ENCODE measurements at places on chromosomes 5 and 9.

GRCh38 chr9:113624721-113625120 is 161.2 kb downstream of the RGS3 start:
- no peak for DNase-seq

DNA sequence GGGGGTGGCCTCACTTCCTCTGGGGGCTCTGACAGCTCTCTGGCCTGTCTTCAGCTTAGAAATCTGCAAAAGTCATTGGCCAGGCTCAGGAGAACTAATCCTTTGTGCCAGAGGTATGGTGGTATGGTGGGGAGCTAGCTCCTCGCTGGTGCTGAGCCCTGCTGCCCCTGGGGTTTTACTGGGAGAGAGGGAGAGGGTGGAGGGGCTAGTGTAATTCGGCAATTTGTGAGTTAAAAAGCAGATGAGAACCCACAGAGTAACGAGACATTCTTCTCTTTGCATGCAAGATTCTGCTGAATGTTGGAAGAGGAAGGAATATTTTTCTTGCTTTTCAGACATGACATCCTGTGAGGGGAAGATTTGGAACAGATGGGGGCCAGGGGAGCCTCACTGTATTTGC is 65.5 kb upstream of the SPRY4 start:
- DNase-seq, result peak; percentile 48

DNA sequence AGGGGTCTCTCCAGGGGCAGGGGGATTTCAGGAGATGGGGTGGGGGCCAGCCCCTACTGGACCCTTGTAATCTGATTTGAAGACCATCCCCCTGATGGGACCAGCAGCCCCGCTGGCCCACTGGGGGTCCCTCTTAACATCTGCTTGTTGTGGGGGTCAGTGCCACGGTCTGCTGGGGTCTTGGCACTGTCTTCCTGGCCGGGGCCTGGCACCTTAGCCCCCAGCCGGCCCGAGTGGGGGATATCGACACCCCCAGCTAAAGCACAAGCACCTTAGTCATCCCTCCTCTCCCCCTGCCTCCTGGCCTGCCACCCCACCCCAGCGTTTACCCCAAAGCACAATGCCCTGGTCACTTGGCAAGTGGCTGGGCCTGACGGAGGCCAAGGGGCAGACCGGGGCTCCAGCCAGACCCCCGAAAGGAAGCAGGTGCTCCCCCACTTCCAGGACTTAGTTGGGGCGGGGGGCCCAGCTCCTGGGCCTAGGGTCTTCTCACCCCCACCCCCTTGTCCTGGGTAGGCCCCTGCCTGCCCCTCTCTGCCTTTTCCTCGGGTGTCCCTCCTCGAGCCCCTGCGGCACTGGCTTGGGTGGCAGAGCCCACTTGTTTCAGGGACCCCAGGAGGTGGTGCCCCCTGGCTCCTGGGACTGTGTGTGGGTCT is 1.4 kb upstream of the NFX1 start:
- no peak for DNase-seq

DNA sequence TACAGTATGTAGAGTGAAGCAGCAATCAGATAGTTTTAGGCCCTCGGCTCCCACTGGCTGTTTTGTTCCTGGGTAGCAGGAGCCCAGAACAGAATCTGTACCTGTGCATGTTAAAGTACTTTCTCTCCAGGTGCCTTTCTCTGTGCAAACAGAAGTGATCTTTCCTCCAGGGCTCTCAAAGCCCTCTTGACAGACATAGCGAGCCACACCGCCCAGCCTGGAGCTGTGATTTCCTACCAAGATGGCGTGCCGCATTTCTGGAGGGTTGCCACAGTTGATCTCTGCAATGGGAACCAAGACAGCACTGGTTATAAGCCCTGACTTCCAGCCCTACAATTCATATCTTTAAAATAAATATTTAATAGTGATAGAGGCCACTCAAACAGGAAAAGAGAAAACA is 50.9 kb downstream of the SUSD1 start:
- no peak for DNase-seq

DNA sequence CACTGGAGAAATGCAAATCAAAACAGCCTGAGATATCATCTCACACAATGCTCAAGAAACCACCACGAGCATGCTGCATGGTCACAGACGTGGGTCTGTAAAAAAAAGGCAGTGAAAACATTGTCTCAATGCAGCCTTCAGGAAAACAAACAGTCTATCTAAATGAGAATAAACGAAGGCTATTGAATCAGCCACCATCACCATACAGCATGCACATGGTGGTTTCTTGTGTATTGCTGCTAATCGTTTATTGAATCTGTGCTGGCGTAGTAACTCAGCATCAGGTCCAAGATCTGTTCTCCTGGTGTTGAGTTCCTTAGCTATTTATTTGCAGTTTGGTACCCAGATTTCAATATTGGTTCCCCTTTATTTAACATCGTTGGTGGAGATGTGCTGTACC is 1115.0 kb downstream of the CDH18 start:
- DNase-seq, result no peak

DNA sequence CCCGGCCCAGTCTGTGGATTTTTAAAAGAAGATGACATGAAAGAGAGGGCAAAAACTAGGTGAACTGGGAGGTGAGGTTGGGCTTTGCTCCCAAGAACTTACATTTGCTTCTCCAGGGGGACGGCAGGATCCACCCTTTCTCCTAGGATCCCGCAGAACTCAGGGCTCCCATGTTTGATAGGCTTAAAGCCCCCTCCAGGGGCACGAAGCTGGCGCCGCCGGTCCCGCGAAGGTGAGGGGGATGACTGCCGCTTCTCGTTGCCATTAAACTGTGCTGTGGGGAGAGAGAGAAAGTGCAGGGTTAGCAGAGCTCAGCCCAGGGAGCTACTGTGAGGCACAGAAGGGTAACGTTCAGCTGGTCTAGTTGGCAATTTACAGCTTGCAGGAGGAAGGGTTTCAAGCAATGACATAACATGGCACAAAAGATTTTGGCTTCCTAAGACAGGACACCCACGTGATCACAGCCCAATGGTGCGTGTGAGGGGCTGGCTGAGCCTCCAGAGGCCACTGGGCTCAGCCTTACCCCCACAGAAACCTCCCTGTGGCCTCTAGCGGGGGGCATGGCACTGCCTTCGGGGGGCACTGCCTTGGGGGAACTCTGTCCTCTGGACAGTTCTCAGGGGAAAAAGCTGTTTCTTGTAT is 52.0 kb upstream of the SLC25A51 start:
- DNase-seq, result no peak

DNA sequence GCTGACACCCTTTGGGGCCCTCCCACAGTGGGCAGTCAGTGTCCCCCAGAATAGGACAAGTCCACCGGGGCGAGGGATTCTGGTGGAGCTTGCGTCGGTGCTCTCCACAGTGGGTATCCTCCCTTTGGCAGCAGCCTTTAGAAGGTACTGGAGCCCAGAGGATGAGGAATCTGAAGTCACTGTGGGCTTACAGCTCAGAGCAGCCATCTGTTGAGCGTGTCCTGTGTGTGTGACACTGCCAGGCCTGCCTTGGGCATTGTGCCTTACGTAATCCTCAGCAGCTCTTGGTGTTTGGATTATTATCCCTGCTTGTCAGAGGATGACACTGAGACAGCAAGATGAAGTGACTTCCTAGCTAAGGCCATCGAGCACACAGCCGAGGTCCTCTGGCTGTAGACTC is 12.6 kb downstream of the URM1 start:
- DNase-seq, result no peak

DNA sequence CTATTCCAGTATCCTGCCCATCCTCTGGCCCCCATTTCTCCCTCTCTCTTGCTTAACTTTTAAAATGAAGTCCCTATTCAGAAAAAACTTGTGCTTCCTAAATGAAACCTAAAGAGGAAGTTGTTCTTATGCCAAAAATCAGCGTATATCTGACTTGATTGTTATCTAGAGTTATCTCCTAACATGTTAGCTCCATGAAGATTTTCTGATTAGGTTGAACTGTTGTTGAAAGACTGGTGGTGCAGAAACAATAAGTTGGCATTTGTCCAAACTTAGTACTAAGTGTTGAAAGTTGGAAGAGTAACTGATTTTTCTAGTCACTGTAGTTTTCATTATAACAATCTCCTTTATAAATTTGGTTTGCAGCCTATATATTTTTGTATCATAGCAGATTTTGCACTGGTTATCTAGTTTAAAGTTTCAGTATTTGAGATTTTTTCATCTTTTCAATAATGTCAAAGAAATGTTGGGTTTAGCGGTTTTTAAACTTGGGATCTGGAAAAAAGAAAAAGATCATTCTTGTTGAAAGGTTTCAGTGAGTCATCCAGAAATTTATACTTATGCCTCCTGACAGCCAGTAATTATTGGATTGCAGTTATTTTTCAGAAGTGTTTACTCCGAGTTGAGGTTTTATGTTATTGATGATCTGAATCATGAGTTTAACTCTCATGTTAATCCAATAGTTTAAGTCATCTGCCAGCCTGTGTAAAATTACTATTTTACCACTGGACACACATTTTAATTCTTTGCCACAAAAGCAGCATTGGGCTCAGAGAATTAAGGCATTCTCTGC is 60.6 kb downstream of the PAM start:
- DNase-seq, result no peak

DNA sequence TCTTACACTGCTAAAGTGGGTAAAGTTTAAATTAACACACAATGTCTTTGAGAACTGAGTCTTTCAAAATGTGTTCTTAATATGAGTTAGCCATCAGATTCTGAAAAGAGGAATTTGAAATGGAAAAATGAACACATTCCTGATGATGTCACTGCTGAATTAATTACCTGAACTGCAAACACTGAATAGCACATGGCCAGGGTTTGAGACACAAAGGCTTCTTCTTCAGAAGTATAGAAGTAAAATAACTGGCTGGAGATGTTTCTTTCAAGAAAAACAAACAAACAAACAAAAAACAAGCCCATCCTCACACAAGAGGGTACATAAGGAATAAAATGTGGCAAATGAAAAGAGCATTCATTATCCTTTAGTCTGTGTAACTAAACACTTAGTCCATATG is 7.1 kb downstream of the GLIS3 start:
- DNase-seq, result no peak

GRCh38 chr5:171315386-171315891 is 6.4 kb downstream of the TLX3 start:
- peak; percentile 59 for DNase-seq

DNA sequence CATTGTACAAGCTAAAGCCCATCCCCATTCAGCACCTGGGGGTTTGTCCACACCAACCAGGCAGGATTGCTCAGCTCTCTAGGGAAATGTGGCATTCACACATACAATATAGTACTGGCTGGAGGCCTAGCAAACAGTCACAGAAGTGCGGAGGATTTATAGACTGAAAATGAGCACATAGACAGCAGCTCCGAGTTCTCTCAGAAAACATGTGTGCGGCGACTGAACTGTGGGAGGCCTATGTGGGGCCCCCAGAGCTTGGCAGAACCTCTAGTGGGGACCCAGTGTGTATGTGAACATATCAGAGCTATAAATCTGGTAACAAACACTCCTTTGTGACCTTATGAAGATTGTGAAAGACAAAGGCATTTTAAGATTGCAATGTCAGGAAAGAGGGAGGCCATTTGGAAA is 431.1 kb downstream of the DTWD2 start:
- peak; percentile 27 for DNase-seq

DNA sequence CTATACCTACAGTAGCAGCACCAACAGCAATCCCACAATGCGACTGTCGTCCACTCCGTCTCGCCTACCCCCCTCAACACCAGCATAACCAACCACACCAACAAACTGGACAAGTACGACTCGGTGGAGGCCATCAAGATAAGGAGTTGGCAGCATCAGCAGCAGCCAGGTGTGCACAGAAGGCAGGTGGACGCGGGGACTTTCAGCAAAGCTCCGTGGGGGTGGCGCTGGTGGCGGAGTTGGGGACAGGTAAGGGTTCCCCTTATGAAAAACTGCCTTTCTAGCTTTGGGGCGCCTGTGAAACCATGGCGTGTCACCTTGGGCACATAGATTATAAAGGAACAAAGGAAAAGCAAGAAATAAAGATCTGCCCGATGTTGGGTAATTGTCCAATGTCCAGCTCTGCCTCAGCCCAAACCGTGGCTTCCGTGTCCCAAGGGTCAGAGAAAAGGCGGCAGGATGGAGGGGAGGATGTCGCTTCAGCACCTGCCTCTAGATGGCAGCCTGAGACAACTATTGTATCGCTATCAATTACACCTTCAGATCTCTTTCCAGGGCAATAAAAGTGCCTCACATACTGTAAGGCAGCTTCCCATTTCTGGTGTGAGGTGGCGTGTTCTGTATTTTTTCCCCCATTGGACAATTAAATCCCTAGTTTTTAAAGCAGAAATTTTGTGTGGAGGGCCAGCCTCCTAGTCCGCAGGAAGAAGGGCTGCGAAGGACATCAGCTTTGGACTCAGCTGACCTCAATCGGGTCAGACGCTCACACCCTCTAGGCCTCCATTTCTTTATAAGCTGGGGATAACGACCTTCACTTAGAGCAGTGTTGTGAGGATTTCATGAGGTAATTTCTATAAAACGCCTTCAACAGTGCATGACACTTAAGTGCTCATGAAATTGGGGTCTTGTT is 58.8 kb downstream of the MTRR start:
- DNase-seq, result peak; percentile 41

- no peak for DNase-seq
These were observed 62.8 kb downstream of the GABRB2 start for GRCh38 chr5:161483721-161484120.
